ENCODE measurements at places on chromosomes 7 and 10.

DNA sequence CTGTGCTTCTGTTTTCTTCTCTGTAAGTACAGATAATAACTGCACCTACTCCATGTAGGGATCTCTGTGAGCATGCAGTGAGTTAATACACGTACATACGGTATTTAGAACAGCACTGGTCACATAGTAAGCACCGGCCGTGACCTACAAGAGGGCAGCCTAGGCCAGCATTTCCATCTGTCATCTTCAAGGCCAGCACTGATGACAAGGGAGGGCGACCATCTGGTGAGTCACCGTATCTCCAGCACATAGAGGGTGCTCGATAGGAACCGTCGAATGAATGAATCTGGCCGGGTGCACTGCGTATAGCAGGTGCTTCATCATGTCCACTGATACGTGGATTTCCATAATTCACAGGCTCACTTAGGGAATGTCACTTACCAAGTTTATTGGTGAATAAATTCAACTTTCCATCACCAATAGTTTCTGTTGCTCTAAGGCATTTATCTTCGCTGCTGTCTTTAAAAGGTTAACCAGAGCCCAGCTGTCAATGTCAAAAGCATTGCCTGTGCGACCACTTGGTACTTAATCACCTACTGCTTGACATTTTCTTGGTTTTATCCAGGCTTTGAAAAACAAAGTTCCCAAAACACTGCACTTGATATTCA is 8.3 kb downstream of the NOD1 start:
- DNase-seq, result no peak

DNA sequence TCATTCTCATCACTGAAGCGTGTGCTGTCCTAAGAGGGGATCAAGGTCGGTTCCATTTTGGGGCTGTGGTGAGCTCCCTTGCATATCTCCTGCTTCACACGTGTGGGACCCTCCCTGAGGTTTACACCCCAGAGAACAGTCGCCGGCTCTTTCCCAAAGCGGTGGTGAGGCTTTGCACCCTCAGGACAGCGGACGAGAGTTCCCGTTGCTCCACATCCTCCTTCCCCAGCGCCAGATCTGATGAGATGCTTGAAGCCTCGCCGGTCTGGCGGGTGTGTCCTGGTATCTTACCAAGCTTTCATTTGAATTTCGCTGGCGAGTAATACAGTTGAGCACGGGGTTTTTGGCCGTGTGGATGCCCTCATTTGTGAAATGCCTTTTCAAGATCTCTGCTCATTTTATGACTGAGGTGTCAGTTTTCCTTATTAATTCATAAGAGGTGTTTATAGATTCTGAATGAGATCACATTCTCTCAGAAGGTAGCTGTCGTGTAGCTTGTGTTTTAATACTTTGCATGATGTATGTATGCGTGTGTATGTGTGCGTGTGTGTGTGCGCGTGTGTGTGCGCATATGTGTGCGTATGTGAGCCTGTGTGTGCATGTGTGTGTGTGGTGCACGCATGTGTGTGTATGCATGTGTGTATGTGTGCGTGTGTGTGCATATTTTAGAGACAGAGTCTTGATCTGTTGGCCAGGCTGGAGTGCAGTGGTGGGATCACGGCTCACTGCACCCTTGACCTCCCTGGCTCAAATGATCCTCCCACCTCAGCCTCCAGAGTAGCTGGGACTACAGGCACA is 30.7 kb downstream of the ELFN1 start:
- no peak for DNase-seq

DNA sequence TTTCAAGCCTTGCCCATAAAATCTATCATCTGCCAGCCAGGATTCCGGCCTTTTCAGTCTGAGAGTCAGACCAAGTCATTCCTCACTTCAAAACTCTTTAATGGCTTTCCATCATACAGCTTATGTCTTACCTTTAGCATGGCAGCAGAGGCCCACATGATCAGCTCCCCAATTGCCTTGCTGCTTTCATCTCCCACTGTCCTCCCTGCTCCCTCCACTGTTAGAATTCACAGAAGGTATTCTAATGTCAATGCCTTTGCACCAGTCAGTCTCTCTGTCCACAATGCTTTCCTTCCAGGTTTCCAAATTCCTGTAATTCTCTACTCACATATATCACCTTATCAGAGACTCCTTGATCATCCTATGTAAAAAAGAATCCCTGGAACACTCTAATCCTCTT is 37.2 kb downstream of the SEMA3E start:
- DNase-seq, result no peak

GRCh38 chr10:20744821-20745220 is 152.3 kb downstream of the NEBL start:
- DNase-seq, result no peak

- no peak for DNase-seq
These were observed 5.5 kb downstream of the CYP2W1 start for GRCh38 chr7:988426-988911.

DNA sequence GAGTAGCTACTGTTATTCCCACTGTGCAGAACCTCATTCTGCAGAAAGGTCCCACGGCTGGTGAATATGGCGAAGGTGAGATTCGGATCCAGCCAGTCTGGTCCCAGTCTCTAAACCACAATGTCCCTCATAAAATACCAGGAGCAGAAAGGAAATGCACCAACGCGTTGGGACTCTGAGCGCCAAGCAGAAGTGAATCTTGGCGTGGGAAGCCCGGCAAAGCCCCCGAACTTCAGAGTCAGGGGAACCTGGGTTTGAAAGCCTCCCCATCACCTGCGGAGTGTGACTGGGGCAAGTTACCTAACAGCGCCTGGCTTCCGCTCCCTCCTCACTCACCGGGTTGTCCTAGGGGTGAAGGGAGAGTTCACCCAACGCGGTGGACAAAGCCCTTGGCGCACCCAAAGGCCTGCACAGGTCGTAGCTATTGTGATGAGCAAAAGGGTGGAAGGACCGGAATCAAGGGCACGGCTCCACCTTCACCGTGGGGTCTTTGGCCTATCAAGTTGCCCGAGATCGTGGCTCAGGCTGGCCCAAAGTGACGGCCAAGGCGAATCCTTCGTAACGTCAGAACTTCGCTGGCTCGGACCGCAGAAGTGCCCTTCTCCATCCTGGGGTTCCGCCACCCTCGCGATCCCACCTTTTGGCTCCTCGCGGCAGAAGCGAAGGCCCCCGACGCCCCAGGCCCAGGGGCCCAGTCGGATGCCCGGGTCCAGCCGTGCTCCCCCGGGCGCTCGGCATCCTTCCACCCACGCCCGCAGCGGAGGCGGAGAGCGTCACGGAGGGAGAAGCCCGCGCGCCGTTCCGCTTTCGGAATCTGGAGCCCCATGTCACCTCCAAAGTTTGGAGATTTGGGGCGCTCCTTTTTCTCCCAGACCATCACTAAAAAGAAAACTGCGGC is 811 bp downstream of the RGS10 start:
- DNase-seq, result no peak

GRCh38 chr10:80132299-80133139 is at the start of gene PLAC9:
TSS of gene PLAC9 (plus strand) at chr10:80132730. CDS start at chr10:80132763, 33 bp downstream.
- DNase-seq, result no peak

- DNase-seq, result no peak
These were observed 31.2 kb downstream of the TSPAN14 start for GRCh38 chr10:80485076-80485945.

DNA sequence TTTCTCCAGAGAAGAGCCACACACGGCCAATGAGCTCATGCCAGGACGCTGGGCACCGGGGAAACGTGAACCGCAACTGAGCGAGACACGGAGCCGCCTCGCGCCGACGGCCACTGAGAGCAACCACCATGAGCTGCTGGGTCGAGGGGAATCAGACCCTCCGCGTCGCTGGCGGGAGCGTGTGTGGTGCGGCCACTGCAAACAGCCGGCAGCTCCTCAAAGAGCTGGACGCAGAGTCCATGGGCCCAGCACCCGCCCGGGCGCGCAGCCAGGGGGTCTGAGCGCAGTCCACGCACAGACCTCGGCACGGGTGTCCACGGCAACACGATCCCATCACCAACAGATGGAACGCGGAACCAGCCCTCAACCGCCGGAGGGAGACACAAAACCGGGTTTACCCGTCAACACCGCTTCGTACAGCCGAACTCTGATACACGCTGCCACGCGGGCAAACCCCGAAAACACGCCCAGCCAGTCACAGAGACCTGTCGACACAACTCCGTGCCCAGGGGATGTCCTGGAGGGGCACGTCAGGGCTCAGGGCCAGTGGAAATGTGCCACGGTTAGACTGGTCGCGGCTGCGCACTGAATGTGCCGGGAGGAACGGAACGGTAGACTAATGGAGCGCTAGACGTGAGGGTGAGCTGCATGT is 147.1 kb downstream of the ELFN1 start:
- DNase-seq, result no peak

- DNase-seq, result no peak
These were observed 77.2 kb upstream of the TNRC18 start for GRCh38 chr7:5500777-5501350.

DNA sequence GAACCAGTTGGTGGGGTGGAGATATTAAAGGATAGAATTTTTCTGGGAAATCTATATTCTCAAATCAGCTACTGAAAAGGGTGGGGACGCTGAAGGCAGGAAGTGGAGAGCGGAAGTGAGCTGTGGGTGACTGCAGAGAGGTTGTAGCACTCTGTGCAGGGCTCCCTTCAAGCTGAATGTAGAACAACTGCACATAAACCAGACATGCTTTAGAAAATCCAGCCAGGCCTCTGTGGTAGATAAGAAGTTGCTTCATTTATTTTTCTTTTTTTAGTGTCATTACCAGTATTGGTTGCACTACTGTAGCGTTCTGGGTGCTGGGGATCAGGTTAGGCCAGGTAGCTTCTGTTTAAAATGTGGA is 127.8 kb downstream of the CELF2 start:
- DNase-seq, result no peak

- DNase-seq, result no peak
These were observed 214.2 kb downstream of the WDR11 start for GRCh38 chr10:121065330-121065729.

Measured in RWPE2 (cell line).